ENCODE measurements at places on chromosomes 5 and 9.
A peak's percentile ranks its signal among the peaks of the same experiment; 100 is the strongest.

- no peaks in the 10 kb centered on the region for H3K27me3 ChIP-seq
- H3K27ac ChIP-seq = peak overlapping the region; percentile 11
- peak overlapping the region; percentile 51 for H3K4me3 ChIP-seq
These were observed 534 bp downstream of the SRFBP1 start for GRCh38 chr5:121962347-121962670.

- no peaks in the 10 kb centered on the region for H3K27me3 ChIP-seq
- H3K4me3 ChIP-seq = no peak overlapping the region
- no peak overlapping the region for H3K27ac ChIP-seq
- H3K4me1 ChIP-seq = no peaks in the 10 kb centered on the region
- H3K36me3 ChIP-seq = no peaks in the 10 kb centered on the region
These were observed 81.4 kb upstream of the PIK3R1 start for GRCh38 chr5:68134033-68134668.

- DNase-seq = no peak
- H3K36me3 ChIP-seq = no peaks in the 10 kb centered on the region
- peak overlapping the region; percentile 32 for H3K27ac ChIP-seq
- H3K27me3 ChIP-seq = no peaks in the 10 kb centered on the region
These were observed 944 bp downstream of the ATOX1 start for GRCh38 chr5:151757233-151758140.

DNA sequence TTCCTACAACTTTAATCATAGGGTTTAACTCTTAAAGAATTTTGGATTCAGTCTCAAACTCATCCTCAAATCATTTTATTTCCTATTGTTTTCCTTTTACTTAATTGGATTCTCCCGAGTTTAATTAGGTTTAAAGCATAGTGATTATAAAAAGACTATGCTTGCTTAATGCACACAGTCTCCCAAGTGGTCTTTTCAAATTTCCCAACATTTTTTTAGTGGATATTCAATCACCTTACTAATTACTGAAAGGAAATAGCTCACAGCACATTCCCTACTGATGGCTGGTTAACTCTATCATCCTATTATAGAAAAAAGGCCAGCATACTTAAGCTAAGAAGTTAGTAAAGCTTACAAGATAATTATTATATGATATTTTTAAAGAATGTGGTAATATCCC lies 170.6 kb downstream of the PRDM9 start:
- no peak overlapping the region for H3K4me3 ChIP-seq
- no peaks in the 10 kb centered on the region for H3K4me1 ChIP-seq
- no peaks in the 10 kb centered on the region for H3K27me3 ChIP-seq
- no peak overlapping the region for H3K27ac ChIP-seq
- no peak for DNase-seq

DNA sequence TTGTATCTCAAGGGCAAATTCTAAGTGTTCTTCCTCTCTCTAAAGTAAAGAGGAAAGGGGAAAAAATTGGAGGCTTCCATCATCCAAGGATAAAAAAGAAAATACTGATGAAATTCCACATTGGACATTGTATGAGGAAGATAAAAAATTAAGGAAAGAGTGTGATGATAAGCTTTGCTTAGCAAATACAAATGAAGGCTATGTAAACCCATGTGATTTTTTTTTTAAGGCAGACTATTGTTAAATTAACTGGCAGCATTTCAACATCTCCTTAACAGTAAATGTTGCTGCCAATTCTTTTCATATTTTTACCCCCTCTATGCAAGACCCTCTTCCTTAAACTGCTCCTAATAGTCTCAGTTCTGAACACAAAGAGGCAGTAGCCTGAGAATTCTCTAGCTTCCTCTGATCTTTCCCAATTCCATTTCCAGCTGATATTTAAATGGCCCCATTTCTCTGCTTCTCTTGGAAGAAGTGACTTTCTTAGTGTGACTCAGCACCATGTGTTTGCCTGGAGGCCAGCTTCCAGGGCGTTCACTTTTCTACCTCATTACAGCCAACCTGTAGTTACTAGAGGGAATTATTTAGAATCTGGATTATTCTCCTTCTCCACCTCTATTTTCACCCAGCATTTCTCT lies 159.7 kb downstream of the TLE1 start:
- H3K4me1 ChIP-seq = peaks cover 15% of the 10 kb centered on the region
- no peaks in the 10 kb centered on the region for H3K36me3 ChIP-seq
- H3K4me3 ChIP-seq = no peak overlapping the region
- peak; percentile 71 for DNase-seq
- no peaks in the 10 kb centered on the region for H3K27me3 ChIP-seq

DNA sequence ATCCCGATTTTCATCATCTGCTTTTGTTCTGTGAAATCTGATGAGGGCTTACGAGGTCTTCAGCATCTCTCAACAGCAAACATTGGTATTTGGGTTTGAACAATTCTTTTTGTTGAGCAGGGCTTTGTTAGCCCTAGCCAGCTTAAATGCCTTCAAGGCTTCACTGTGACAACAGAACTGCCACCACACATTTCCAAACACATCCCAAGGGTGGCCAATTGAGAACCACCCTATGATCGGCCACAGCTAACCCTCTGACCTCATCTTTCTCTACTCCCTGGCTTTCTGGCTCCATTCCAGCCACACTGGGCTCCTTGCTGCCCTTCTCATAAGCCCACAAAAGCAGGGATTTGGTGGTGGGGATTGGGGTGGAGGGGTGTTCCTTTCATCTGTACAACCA lies 17.6 kb downstream of the MTX3 start:
- H3K36me3 ChIP-seq = no peaks in the 10 kb centered on the region
- DNase-seq = no peak
- H3K4me1 ChIP-seq = no peaks in the 10 kb centered on the region

DNA sequence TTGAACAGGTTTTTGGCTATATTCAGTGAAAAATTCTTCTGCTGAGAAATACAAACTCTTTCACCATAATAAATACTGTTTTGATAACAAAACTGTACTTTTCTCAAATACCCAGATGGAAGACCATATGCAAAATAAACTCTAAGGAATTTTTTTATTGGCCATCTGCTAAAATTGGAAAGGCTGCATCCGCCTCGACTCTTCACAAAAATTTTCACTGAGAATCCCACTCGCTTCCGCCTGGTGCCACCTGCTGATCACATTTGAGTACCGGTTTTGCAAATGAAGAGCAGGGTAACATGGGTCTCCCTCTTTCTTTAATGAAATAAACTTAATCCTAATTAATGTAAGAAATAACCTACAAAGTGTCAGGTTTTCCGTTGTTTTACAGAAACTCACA lies 76.4 kb downstream of the TTLL11 start:
- H3K27me3 ChIP-seq = no peaks in the 10 kb centered on the region
- H3K4me3 ChIP-seq = no peak overlapping the region
- H3K27ac ChIP-seq = no peak overlapping the region
- H3K4me1 ChIP-seq = no peaks in the 10 kb centered on the region
- no peak for DNase-seq
- H3K36me3 ChIP-seq = no peaks in the 10 kb centered on the region

- no peaks in the 10 kb centered on the region for H3K27me3 ChIP-seq
- no peak for DNase-seq
- H3K4me1 ChIP-seq = no peaks in the 10 kb centered on the region
- H3K36me3 ChIP-seq = no peaks in the 10 kb centered on the region
These were observed 107.7 kb downstream of the SLC25A46 start for GRCh38 chr5:110846398-110847001.

DNA sequence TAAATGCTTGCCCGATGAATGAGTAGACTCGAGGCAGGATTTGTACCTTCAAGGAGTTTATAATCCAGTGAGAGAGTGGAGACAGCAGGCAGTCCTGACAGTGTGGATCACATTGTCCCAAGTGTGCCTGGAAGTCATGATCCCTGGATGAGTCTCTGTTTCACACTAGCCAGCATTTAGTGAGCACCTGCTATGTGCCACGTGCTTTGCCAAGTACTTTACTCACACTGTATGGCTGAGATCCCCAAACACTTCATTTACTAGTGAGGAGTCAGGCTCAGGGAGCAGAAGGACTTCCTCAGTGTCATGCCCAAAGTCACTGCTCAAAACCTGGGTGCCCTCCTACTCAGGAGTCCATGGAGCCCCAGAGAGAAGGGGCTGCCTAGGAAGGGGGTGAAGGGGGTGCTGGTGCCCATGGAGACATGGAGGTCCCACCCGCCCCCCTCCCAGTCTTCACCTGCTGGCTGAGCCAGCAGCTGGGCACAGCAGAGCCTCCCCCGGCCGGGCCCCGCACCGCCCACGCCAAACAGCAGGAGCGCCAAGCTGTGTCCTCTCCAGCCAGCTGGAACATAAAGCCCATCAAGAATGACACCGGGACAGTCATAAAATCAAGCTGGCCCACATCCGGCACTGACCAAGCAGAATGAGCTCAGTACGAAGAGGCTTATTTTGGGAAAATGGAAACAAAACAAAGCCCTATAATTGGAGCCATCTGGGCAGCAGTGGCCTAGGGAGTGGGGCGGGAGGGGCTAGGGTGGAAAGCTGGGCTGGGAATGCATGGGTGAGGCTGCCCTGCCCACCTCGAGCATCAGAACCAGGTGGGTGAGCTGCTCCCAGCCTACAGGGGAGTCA lies 10.6 kb downstream of the LAMC3 start:
- H3K36me3 ChIP-seq = no peaks in the 10 kb centered on the region
- H3K27ac ChIP-seq = no peak overlapping the region
- no peaks in the 10 kb centered on the region for H3K27me3 ChIP-seq
- H3K4me3 ChIP-seq = no peak overlapping the region

DNA sequence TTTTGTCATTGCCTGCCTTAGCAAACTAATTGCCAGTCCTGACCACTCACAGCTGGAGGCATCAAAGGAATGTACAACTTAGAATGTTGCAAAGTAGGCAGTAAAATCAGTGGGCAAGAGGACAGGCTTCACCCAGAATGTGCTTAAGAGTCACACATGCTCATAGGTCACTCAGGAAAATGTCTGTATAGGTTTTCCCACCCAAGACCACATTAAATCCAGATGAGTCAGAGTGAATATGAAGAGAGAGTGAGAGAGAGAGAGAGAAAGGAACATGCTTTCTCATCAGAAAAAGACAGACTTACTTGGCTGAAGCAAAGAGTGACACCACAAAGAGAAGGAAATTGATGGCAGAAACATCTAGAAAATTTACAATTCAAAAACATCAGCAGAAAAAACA lies 37.9 kb downstream of the PLEKHG4B start:
- no peak for DNase-seq
- no peaks in the 10 kb centered on the region for H3K27me3 ChIP-seq
- H3K4me3 ChIP-seq = no peak overlapping the region
- no peaks in the 10 kb centered on the region for H3K36me3 ChIP-seq
- no peaks in the 10 kb centered on the region for H3K4me1 ChIP-seq

- no peaks in the 10 kb centered on the region for H3K27me3 ChIP-seq
- peak overlapping the region; percentile 57 for H3K27ac ChIP-seq
- peaks cover 28% of the 10 kb centered on the region for H3K4me1 ChIP-seq
- DNase-seq = peak; percentile 78
These were observed 43.4 kb upstream of the TMC1 start for GRCh38 chr9:72477930-72478518.

DNA sequence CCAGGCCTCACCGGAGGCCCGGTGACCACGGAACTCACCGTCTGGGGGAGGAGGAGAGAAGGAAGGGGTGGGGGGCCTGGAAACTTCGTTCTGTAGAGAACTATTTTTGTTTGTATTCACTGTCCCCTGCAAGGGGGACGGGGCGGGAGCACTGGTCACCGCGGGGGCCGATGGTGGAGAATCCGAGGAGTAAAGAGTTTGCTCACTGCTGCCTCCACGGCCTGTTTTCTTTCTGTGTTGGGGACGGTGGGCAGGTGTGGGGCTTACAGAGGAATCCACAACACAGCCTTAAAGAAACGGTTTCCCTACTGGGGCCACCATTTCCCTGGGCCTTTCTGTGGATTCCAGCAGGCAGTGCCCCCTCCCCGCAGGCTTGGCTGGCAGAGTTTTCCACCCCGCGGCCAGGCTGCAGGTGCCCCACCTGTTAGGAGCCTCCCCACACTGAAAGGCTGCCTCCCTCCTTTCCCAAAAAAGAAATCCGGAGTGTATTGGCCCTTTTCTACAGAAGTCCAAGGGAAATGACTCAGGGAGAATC lies 80.8 kb downstream of the NTNG2 start:
- no peaks in the 10 kb centered on the region for H3K27me3 ChIP-seq
- peaks cover 48% of the 10 kb centered on the region for H3K4me1 ChIP-seq
- H3K4me3 ChIP-seq = no peak overlapping the region
- DNase-seq = no peak
- no peaks in the 10 kb centered on the region for H3K36me3 ChIP-seq

DNA sequence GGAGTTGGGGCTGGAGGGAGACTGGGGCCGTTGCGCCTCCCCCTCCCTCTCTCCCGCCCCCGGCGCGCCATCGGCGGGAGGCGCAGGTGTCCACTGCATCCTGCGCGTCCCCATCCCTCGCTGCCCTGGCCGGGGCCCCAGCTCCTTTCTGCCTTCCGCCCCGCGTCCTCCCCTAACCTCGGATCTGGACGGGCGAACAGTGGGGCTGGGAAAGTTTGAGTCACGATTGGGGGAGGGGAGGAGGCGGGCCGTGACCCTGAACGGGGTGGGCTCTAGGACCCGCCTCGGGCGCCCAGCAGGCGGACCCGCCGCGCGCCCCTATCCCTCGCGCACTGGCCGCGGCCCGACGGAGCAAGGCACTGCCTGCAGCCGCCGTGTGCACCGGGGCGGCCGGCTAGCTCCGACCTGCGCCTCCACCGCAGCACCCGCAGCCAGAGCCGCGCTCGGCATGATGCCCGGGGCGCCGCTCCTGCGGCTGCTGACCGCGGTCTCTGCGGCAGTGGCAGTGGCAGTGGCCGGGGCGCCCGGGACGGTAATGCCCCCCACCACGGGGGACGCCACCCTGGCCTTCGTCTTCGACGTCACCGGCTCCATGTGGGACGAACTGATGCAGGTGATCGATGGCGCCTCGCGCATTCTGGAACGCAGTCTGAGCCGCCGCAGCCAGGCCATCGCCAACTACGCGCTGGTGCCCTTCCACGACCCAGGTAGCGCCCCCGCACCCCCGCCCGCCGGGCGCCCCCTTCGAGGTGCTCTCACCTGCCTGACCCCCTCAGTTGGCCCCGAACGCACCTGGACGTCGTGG lies at the start of gene HMCN2:
TSS of gene HMCN2 (plus strand) at position 330 of the 805 bp plus-strand sequence. CDS start at position 449, 119 bp downstream.
- H3K27ac ChIP-seq = no peak within 1 kb of the TSS
- no peak within 1 kb of the TSS for H3K4me3 ChIP-seq
- no peak for DNase-seq
- H3K27me3 ChIP-seq = no peaks in the 10 kb centered on the region
- H3K36me3 ChIP-seq = no peaks in the 10 kb centered on the region
- H3K4me1 ChIP-seq = peaks cover 14% of the 10 kb centered on the region

- no peaks in the 10 kb centered on the region for H3K36me3 ChIP-seq
- no peaks in the 10 kb centered on the region for H3K27me3 ChIP-seq
- no peak overlapping the region for H3K4me3 ChIP-seq
- H3K27ac ChIP-seq = no peak overlapping the region
These were observed 1.6 kb downstream of the MED27 start for GRCh38 chr9:132077881-132078698.

GRCh38 chr9:120723565-120723964 lies 9.3 kb upstream of the MEGF9 start:
- no peak overlapping the region for H3K27ac ChIP-seq
- H3K4me1 ChIP-seq = no peaks in the 10 kb centered on the region
- no peaks in the 10 kb centered on the region for H3K27me3 ChIP-seq
- DNase-seq = no peak
- no peaks in the 10 kb centered on the region for H3K36me3 ChIP-seq
- H3K4me3 ChIP-seq = no peak overlapping the region

GRCh38 chr9:135615666-135616618 lies 23.4 kb downstream of the GLT6D1 start:
- H3K27ac ChIP-seq = no peak overlapping the region
- no peak for DNase-seq
- H3K4me3 ChIP-seq = no peak overlapping the region
- no peaks in the 10 kb centered on the region for H3K27me3 ChIP-seq

GRCh38 chr5:142390334-142390733 lies 65.5 kb upstream of the SPRY4 start:
- no peaks in the 10 kb centered on the region for H3K36me3 ChIP-seq
- no peak overlapping the region for H3K27ac ChIP-seq
- no peak for DNase-seq
- H3K4me1 ChIP-seq = no peaks in the 10 kb centered on the region
- no peaks in the 10 kb centered on the region for H3K27me3 ChIP-seq

Data from body of pancreas (tissue), 4 donors.